Mesothelial cell of epicardium (in vitro differentiated cells): ENCODE measurements at places on chromosomes 16 and 17. TPM values are rescaled to one million over a fixed set of nuclear protein-coding genes. Genes with fewer than 3 reads are reported as not detected.

Gene TSPOAP1
- total RNA-seq = 87.2 to 88.8 TPM (median 88.4 TPM) in 3 replicates

Gene MT4
- not detected in 3 replicates for total RNA-seq

Gene RASD1
- 1.9 to 2.8 TPM (median 2.1 TPM) in 3 replicates for total RNA-seq

Gene TBC1D3D
- 0.72 to 1.3 TPM (median 1.0 TPM) in 3 replicates for total RNA-seq

Gene MFAP4
- total RNA-seq = 194 to 213 TPM (median 210 TPM) in 3 replicates

Gene MT1M
- total RNA-seq = not detected in 3 replicates

DNA sequence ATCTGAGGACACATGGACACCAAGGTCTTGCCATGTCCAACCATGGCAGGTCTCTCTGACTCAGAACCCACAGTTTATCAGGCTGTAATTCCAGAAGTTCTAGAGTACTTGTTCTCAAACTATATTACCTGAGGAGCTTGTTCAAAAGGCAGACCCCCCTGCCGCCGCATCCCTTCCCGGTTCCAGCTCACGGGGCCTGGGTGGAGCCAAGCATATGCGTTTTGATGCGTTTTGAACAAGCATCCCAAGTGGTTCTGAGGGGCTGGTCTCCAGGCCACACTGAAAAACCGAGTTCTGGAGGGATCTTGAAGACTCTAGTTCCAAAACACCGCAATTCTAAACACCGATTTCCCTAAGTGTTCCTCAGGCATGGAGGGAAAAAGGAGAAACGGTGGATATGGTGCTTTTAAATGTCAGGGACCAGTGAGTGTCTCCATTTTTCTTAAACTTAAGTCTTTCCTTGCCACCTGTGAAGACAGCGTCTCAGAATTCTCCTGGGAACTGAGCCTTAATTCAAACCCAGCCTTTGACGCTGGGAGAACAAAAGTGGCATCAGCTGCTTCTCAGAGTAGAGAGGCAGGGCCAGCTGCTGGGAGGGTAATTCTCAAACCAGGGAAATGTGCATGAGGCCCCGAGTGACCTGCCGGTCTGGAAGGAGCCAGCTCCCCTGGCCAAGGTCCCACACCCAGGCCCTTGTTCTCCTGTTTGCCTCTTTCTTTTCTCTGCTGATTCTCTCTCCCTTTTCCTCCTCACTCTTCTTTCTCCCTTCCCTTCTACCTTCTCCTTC, 84.4 kb upstream of the PLCG2 start:
- no peak overlapping the region for H3K4me3 ChIP-seq
- H3K36me3 ChIP-seq = peaks cover 31% of the 10 kb centered on the region
- no peak for DNase-seq
- H3K4me1 ChIP-seq = peaks cover 12% of the 10 kb centered on the region
- H3K27me3 ChIP-seq = no peaks in the 10 kb centered on the region
- peak overlapping the region; percentile 88 for H3K27ac ChIP-seq

- H3K27ac ChIP-seq = peak overlapping the region; percentile 26
- H3K4me3 ChIP-seq = peak overlapping the region; percentile 76
Observed at GRCh38 chr16:15857724-15858560, 1.1 kb upstream of the MYH11 start.

- H3K4me3 ChIP-seq = no peak overlapping the region
- no peaks in the 10 kb centered on the region for H3K36me3 ChIP-seq
- H3K27me3 ChIP-seq = no peaks in the 10 kb centered on the region
- no peak for DNase-seq
Observed at GRCh38 chr17:48484256-48484655, 46.6 kb downstream of the HOXB1 start.

DNA sequence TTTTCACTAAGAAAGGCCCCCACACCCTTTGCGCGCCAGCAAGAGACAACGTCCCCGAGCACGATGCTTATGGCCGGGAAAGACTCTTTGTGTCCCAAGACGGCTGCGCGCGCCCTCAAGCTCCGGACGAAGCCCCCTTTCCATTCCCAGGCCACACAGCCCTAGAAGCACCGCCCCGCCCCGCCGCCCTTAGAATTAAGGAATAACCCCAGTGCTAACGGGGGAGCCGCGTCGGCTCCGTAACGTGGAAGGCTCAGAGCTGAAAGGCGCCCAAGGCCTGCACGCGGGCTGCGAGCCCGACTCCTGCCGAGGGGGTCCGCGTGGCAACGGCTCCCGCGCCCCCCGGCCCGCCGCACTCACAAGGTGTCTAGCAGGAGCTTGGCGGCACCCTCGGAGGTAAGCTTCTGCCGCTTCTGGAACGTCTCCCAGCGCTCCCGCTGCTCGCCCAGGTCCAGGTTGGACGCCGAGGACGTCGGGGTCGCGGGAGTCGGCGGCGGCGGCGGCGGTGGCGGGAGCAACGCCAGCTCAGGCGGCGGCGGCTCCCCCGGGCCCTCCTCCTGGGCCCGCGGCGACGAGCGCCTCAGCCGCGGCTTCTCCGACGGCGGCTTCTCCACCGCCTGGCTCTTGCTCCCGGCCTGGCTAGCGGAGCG, 477 bp downstream of the CENPV start:
- no peaks in the 10 kb centered on the region for H3K27me3 ChIP-seq
- DNase-seq = peak; percentile 62
- H3K27ac ChIP-seq = peak overlapping the region; percentile 91

DNA sequence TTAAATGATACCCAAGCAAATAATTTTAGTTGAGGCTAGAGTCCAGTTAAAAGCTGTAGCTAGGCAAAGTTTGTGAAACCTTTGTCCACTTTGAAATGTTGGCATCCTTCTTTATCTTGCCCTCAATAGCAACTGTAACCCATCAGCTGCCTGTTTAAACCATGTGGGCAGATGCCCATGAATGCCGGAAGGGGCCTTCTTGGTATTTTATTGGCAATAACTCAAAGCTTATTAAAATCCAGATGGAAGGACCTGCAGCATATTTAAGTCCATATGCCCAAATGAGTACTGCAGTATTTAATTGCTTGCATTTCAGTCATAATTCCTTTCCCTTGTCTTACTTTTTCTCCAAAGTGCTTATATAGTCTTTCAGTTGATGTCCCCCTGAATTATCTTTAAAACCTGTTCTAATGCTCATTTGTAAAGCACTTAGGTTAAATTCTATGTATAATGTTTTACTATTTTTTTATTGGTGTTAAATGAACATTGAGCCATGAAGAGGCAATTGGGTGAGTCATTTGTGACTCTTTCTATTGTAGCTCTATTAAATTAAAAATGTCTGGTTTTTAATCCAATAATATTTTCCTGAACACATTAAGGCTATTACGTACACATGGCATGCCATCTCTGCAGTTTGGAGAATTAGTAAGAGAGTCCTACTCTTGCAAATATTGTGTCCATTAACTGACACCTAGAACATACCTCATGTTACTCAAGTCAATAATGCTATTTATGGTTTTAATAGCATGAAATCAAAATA, 225.3 kb downstream of the KCNJ2 start:
- no peaks in the 10 kb centered on the region for H3K27me3 ChIP-seq
- H3K27ac ChIP-seq = no peak overlapping the region
- DNase-seq = no peak
- H3K4me3 ChIP-seq = no peak overlapping the region
- H3K36me3 ChIP-seq = peaks cover 2% of the 10 kb centered on the region
- peaks cover 21% of the 10 kb centered on the region for H3K4me1 ChIP-seq

- H3K4me3 ChIP-seq = no peak overlapping the region
- no peak for DNase-seq
- H3K4me1 ChIP-seq = peaks cover 28% of the 10 kb centered on the region
- H3K27ac ChIP-seq = peak overlapping the region; percentile 12
- H3K27me3 ChIP-seq = peaks cover 31% of the 10 kb centered on the region
Observed at GRCh38 chr17:77737442-77738265, 220.8 kb upstream of the TNRC6C start.

- H3K4me1 ChIP-seq = peaks cover 19% of the 10 kb centered on the region
- peaks cover 4% of the 10 kb centered on the region for H3K36me3 ChIP-seq
Observed at GRCh38 chr17:54969658-54970572, 1.4 kb downstream of the STXBP4 start.

GRCh38 chr16:55569025-55569424, 2.5 kb downstream of the CAPNS2 start:
- H3K4me3 ChIP-seq = no peak overlapping the region
- no peak for DNase-seq
- H3K27ac ChIP-seq = peak overlapping the region; percentile 9

GRCh38 chr16:79302731-79303130, 297.8 kb downstream of the MAF start:
- no peak for DNase-seq
- peaks cover 4% of the 10 kb centered on the region for H3K4me1 ChIP-seq
- H3K27me3 ChIP-seq = peaks cover 12% of the 10 kb centered on the region
- no peak overlapping the region for H3K27ac ChIP-seq

GRCh38 chr16:83224642-83225041, 583.1 kb upstream of the HSBP1 start:
- DNase-seq = no peak
- no peak overlapping the region for H3K4me3 ChIP-seq
- peaks cover 15% of the 10 kb centered on the region for H3K27me3 ChIP-seq
- peaks cover 6% of the 10 kb centered on the region for H3K4me1 ChIP-seq

DNA sequence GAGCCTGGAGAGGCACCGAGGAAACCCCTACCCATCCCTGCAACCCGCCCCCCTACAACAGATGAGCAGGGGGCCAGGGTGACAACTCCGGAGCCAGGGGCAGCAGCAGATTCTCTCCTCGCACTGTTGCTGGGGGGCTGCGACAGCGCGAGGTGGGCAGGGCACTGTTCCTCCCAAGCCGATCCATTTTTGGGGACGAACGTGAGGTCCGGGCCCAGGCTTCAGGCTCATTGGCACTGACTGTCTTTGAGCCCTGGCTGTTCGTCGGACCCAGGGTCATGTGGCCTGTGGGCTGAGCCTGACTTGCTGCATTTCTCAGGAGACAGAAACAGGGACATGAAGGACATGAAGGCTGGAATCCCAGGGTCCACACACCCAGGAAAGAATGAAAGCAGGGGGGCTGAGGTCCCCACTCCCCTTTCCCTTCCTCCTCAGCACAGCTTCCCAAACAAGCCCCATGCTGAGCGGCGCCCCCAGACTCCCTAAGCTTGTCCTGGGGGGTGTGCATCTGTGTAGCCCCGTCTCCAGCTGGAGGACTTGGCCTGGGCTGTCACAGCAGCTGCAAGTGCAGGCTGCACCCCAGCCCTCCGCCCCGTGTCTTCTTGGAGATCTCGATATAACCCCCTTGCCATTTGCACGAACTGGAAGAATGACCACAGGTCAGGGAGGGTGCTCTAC, 18.7 kb downstream of the CEP295NL start:
- no peaks in the 10 kb centered on the region for H3K27me3 ChIP-seq
- H3K4me1 ChIP-seq = peaks cover 33% of the 10 kb centered on the region
- DNase-seq = no peak
- no peaks in the 10 kb centered on the region for H3K36me3 ChIP-seq

DNA sequence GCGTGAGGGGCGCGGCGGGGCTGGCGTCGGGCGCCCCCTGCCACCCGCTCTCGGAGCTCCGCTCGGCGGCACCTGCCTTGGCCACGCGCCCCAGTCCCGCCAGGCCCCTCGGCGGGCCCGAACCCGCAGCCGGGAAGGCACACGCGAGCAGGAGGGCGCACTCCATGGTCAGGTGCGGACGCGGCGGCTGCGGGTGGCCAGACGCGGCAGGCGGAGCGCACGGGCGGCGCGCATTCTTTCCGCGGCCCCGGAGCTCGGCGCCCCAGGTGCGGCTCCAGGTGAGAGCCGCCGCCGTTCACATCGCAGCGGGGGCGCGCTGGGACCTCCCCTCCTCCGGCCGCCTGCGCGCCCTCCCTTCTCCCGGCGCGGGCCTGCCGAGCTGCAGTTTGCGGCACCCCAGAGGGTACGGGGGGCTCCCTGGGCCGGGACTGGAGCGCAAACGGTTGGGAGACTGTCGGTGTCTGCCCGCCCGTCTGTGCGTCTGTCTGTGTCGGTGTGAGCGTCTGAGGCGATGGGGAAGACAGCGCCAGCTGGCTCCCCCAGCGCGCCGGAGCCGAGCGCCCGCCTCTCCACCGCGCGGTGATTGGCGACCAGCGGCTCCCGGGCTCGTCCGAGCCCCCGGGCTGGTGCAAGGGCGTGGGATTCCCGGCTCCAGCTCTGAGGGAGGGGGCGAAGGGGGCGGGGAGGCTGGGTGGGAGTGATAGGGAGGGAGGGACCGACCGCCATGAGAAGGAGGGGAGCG, at the start of gene ADAMTS18:
TSS of gene ADAMTS18 (minus strand) at position 505 of the 742 bp plus-strand sequence. CDS start at position 166, 339 bp downstream.
- peak within 1 kb of the TSS; percentile 59 for H3K27ac ChIP-seq
- peak; percentile 52 for DNase-seq
- H3K4me1 ChIP-seq = peaks cover 70% of the 10 kb centered on the region
- H3K27me3 ChIP-seq = peaks cover 39% of the 10 kb centered on the region
- H3K36me3 ChIP-seq = no peaks in the 10 kb centered on the region
- H3K4me3 ChIP-seq = peak within 1 kb of the TSS; percentile 73

DNA sequence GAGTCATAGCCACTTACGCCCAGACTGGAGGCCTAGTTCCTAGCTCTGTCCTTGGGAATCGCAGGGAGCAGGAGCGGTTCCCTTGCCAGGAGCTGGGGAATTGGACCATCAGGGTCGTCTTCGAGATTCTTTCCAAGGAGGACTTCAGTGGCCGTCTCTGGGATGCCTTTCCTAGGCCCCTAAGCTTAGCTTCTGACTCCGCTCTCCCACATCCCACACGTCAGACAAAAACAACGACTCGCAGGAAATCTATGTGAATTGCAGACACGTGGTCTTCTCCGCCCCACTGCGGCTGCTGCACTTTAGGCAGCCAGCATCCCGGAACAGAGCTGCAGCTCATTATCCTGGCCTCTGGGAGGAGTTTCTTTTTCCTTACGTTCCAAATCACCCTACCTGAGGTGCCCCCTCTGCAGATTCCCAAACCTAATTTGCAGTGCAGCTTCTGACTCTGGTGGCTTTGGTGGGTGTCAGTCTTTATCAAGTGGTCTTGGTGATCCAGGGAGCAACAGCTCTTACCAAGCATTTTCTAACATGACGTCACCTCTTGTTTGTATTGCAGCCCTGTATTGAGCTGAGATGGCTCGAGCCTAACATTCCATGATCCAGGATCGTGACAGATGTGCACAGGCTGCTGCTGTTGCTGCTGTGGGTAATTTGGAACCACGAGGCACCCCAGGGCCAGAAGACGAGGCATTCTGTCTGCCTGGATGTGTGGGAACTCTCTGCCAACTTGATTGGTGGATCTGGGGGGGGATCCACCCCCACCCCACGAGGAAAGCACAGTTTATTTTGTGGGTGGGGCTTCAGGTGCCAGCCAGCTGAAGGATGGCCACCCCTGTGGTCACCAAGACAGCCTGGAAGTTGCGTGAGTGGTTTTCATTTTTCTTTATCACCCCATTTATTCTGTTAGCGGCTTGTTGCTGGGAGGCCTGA, 1.1 kb downstream of the KATNB1 start:
- H3K27ac ChIP-seq = peak overlapping the region; percentile 99
- peaks cover 3% of the 10 kb centered on the region for H3K36me3 ChIP-seq
- DNase-seq = no peak
- no peaks in the 10 kb centered on the region for H3K27me3 ChIP-seq

- no peaks in the 10 kb centered on the region for H3K27me3 ChIP-seq
- peak overlapping the region; percentile 84 for H3K27ac ChIP-seq
- DNase-seq = no peak
- H3K36me3 ChIP-seq = peaks cover 12% of the 10 kb centered on the region
- peak overlapping the region; percentile 13 for H3K4me3 ChIP-seq
- peaks cover 32% of the 10 kb centered on the region for H3K4me1 ChIP-seq
Observed at GRCh38 chr16:55568207-55568606, 1.7 kb downstream of the CAPNS2 start.

GRCh38 chr17:32498391-32498790, 11.6 kb downstream of the CDK5R1 start:
- no peak overlapping the region for H3K4me3 ChIP-seq
- peaks cover 2% of the 10 kb centered on the region for H3K4me1 ChIP-seq
- H3K36me3 ChIP-seq = peaks cover 14% of the 10 kb centered on the region
- H3K27me3 ChIP-seq = no peaks in the 10 kb centered on the region
- H3K27ac ChIP-seq = no peak overlapping the region
